ENCODE measurements at places on chromosomes 12 and 14. TPM values are rescaled to one million over a fixed set of nuclear protein-coding genes. Genes with fewer than 3 reads are reported as not detected.

AQP6 gene
- total RNA-seq: 0.20 TPM

SMCO2 gene
- total RNA-seq: 0.40 TPM

P3H3 gene
- 258 TPM for total RNA-seq

RNF212B gene
- total RNA-seq: not detected

LHX5 gene
- total RNA-seq: not detected
